ENCODE measurements at places on chromosomes 1 and 21. TPM values are rescaled to one million over a fixed set of nuclear protein-coding genes. Genes with fewer than 3 reads are reported as not detected.

IL19 gene
- not detected for total RNA-seq

GNAT2 gene
- total RNA-seq: not detected

GUCA2A gene
- total RNA-seq: not detected

PCP4 gene
- not detected for total RNA-seq

DNA sequence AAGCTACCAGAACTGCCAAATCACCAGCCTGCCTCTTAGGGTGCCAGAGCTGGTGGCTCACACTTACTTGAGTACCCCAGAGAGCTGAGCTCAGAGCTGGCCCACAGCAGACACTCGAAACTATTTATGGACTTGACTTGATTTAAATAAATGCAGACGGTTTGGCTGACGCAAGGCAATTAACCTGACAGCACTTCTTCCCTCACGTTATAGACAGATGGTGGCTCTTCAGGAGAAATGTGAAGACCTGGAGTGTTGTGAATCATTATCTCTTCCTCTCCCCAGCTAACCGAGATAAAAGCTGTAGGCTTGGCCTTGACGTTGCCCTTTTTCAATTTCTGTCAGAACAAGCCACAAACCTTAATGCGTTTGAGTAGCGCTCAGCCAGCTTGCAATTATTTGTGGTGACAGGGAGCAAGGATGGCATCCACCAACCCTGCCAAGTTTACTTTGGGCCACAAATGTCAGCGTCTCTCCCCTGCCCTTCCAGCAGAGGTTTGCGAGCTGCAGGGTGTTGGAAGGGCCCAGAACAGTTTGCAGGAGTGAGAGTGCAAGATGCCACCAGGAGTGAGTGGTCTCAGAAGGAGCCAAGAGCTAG, 34.0 kb upstream of the BCAR3 start:
- peak; percentile 39 for DNase-seq

DNA sequence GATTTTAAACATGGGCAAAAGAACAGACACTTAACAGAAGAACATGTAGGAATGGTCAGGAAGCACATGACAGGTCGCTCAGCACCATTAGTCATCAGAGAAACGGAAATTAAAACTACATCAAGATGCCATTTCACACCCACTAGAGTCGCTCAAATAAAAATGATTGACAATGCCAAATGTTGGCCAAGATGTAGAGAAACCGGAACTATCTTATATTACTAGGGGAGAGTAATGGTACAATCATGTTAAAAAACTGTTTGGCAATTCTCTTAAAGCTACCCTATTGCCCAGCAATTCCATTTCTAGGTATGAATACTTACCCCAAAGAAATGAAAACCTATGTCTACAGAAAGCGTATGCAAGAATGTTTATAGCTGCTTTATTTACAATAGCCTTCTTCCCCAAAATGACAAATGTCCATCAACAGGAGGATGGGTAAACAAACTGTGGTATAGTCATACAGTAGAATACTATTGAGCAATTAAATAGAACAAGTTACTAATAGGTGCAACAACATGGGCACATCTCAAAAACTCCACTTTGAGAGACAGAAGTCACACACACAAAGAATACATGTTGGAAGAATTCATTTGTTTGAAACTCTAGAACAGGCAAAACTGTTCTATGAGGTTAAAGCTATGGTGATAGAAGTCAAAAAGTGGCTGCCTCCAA, 92.8 kb downstream of the ETS2 start:
- DNase-seq: no peak

DNA sequence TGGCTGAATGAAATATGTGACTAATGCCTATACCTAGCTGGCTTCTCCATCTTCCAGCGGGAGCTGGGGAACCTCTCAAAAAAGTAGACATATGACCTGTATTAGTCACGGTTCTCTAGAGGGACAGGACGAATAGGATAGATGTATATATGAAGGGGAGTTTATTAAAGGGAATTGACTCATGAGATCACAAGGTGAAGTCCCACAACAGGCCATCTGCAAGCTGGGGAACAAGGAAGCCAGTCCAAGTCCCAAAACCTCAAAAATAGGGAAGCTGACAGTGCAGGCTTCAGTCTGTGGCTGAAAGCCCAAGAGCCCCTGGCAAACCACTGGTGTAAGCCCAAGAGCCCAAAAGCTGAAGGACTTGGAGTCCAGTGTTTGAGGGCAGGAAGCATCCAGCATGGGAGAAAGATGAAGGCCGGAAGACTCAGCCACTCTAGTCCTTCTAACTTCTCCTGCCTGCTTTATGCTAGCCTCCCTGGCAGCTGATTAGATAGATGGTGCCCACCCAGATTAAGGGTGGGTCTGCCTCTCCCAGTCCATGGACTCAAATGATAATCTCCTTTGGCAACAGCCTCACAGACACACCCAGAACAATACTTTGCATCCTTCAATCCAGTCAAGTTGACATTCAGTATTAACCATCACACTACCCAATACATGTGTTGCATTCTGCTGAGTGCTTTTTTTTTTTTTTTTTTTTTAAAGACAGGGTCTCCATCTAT, 19.6 kb downstream of the OLIG1 start:
- no peak for DNase-seq

DNA sequence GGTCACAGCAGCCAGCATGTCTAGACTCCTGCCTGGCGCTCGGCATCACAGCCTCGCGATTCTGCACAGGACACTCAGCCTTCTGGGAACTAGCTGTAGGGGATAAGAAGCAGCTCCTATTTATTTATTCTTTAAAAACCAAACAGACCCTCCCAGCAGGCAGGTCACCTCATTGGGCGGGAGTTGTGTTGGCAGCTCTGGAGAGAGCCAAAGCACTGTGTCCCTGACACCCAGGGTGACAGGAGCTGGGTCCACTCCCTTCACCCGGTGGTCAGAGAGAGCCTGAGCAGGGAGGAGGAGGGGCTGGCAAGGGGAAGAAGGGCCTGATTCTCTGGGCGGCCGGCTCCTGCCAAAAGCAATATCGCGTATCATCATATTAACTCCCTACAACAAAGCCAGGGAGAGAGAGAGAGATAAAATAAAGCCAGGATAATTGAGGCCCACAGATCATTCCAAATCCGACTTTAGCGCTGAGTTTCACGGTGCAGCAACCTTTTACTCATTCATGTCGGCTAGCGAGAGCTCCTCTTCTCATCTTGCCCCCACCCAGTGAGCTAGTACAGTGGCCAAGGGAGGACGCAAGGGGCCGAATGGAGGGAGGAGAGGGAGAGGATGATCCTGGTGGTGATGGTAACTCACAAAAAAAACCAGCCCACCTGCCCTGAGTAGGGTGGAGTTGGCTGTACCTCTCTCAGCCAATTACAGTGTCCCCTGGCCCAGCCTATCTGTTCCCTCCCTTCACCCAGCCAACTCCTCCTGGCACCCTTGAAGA, 79.8 kb upstream of the IFFO2 start:
- peak; percentile 26 for DNase-seq

GRCh38 chr1:94623560-94624148, 82.1 kb upstream of the F3 start:
- DNase-seq: no peak

Data from activated naive CD4-positive, alpha-beta T cell treated with anti-CD3 and anti-CD28 coated beads, Interleukin-2, amount 50 U/mL, for 72 hours (primary cell).